ENCODE measurements at places on chromosomes 4 and X. TPM values are rescaled to one million over a fixed set of nuclear protein-coding genes. Genes with fewer than 3 reads are reported as not detected.

GPR78 gene
- polyA plus RNA-seq, result 0.06 TPM

SLC9B1 gene
- 2.4 TPM for polyA plus RNA-seq

DMD gene
- polyA plus RNA-seq, result 46.8 TPM

SPANXD gene
- not detected for polyA plus RNA-seq

VEGFC gene
- polyA plus RNA-seq, result 19.5 TPM

CXCL10 gene
- 0.98 TPM for polyA plus RNA-seq

ATOH1 gene
- polyA plus RNA-seq, result not detected

MTMR8 gene
- 1.2 TPM for polyA plus RNA-seq

PCYT1B gene
- 6.9 TPM for polyA plus RNA-seq

DNA sequence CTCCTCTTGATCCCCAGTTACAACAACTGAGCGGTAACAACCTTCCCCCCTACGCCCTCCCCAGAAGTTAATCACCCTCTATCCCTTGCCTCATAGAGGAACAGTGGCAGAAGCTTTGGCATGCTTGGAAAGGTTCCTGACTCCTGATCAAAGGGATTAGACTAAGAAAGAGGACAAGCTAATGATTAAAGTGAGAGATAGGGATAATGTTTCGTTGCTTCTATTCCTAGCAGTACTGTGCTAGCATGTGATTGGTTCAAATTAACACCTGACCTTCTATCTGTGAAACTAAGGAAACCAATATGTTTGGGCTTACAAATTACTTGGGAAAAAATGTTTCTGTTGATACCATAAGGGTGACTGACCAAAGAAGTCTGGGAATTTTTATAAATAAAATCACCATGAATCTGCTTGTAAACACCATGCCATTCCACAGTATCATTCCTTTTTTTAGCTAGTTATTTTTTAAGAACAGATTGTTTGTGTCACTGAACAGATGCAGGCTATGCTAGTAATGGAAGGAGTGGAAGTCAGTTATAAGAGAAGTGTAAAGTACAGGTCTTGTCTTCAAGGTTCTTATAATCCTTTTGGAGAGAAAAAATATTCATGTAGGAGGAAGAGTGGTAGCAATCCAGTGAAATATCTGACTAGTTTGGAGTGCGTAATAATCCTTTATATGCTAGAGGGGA, 11.3 kb upstream of the ATP1B4 start:
- DNase-seq, result no peak

DNA sequence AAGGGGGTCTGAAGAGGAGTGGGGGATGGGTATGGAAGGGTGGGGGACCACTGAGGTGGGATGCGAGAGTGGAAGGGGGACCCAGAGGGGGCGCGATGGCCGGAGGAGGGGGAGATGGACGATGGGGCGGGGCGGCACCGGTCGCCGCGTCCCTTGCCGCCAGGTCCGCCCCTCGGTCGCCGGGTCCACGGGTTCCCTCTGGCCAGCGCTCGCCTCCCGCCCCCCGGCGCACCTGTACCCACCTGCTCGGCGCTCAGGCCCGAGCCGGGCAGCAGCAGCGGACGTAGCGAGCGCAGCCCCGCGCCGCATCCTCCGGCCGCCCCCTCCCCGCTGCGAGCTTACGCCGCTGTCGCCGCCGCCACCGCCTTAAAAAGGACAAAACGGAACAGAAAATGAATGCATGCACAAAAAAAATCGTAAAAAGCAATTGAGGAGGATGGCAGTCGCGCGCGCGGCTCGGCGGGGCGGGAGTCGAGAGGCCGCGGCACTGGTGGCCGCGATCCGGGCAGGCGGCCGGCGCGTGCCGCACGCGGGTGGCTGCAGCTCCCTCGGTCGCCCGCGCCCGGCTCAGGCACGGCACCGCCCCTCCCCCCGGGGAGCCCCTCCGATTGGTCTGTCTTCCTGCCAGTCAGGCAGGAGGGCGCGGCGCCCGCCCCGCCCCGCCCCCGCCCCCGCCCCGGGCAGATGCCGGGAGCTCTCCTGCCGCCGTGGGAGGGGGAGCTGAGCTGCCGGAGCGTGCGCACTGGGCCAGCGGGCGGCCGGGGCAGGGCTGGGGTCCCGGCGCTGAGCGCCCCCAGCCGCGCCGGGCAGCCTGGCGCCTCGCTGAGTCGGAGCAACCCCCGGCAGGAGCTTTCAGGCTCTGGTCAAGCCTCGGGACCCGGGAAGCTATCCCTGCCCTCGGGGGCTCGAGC, at the start of gene JAKMIP1:
TSS of gene JAKMIP1 (minus strand) at position 539 of the 911 bp plus-strand sequence. CDS start 87,699 bp downstream, outside the sequence.
- DNase-seq, result peak; percentile 58

- no peak for DNase-seq
Observed at GRCh38 chr4:23163647-23164436, 471.1 kb downstream of the GBA3 start.

DNA sequence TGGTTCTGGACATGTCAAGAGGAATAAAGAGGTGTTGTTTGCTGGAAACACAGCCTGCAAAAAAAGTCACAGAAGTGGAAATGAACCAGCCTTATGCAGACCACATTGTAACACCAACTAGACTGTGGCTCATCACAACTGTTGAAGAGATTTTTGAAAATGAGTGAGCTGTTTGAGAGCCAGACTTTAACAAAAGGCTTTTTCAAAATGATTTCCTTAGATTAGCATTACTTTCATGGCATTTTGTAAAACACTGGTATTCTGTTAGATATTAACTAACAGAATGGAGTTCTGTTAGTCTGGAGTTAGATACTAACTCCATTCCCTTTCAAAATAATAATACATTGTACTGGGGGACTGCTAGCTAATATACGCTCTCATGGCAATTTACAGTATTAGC, 60.6 kb upstream of the GABRA2 start:
- DNase-seq, result no peak

GRCh38 chrX:112834031-112834845, 6.4 kb downstream of the AMOT start:
- DNase-seq, result no peak

DNA sequence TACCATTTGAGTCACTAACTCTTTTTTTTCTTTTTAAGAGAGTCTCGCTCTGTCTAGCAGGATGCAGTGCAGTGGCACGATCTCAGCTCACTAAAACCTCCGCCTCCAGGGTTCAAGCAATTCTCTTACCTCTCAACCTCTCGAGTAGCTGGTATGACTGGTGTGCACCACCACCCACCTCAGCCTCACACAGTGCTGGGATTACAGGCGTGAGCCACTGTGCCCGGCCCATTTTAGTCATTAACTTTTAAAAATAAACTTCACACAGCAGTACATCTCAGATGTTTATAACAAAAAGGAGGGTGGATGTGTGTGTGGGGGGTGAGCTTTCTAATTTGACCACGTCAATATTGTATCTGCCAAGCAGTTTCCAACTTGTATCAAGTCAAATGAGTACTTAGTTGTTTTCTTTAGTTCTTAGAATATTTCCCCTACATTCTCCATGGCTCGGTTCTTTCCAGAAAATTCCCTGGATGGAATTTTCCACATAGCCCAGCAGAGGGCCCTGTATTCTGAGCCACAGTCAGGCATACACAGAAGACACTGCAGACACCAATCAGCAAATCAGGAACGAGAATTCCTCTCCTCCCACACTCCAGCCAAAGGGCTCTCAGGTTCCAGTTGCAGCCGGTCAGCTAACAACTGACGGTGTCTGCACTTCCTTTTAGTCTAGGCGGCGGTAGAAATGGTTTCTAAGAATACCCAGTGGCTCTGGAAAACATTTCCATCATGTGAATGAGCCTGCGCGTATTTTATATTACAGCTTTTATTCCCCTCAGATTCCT, 20.1 kb upstream of the ARAF start:
- DNase-seq, result peak; percentile 83

DNA sequence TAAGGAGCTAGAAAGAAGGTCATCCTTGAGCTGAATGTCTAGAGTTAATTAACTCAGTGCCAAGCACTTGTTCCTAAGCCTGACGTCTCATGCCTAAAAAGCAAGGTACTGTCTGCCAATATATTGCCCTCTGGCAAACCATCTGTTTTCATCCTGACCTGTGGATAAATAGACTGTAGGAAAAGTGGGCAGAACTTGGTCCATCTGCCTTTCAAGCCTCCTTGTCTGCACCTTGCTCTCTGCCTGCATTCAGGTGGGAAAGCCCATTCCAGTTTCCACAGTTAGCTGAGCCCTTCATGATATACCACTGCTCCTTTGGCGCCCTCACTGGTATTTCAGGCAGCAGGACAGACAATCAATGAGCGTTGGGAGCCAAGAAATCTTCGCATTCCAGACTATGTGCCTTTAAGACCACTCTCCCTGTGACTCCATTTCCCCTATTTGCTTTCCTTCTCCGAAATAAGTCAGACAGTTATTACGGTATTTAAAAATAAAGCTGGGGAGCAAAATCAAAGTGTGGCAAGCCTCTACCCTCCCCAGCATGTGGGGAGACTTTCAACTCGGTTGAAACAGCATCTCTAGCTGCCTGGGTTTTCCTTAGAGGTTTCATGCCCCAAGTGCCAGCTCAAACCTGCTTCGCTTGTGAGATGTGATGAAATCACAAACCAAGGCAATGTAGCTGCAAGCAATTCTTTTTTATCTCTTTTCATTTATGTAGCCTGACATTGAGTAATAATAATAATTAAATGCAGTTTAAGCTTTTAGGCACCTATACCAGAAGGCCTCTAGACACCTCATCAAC, 2.5 kb upstream of the CCDC149 start:
- DNase-seq, result no peak

DNA sequence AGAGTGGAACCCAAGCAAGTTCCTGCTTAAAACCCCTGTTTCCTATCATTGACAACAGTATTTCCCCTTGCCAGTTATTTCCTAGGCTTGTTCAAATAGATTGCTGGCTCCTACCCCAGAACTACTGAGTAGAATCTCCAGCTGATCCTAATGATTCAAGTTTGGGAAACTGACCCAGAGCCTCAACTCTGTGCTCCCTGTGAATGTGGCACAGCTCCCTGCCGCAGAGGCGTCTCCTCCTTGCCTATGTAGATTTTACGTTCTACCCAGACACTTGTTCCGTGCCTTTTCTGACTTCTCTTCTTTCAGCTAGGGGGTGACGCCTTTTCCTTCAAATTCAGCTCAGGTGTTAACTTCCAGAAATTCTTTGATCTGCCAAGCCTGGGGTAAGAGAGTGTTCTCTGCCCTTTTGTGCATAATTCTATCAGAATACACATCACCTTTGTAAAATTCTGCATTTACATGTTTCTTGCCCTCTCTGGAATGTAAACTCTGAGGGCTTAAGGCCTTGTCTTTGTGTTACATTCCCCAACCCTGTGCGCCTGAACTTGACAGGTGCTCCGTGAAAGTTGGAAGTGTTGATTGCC, 4.4 kb downstream of the LSM6 start:
- DNase-seq, result no peak

GRCh38 chr4:18676526-18676915, 655.0 kb upstream of the LCORL start:
- DNase-seq, result no peak

- DNase-seq, result no peak
Observed at GRCh38 chr4:119000400-119000799, 111.7 kb downstream of the SYNPO2 start.

- no peak for DNase-seq
Observed at GRCh38 chr4:57090079-57090478, 20.1 kb downstream of the IGFBP7 start.

DNA sequence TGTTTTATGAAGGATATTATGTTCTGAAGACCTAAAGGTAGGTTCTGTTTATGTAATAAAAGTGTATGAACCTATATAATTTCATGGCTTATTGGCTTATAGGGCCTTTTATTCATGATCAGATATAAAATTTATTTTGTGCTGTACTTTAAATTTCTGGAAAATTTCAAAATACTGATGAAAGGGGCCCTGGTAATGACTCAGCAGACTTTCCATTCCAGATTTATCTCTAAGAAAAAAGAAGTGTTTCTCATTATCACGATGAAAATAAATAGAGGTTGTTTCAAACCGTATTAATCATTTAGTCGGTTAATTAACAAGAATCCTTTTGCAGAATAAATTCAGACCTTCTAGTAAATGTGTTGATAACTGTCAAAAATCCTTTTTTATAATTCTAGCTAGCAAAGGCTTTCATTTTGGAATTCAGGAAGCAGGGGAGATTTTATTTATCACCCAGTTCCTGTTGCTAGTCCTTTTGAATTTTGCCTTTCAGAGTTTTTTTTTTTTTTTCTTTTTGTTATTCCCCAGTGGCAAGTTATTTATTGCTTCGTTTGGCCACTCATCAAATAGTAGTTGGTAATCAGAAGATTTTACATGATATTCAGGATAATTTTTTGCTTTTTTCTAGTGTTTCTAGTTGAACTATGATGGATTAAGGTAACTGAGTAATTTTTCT, 5.4 kb upstream of the TAPT1 start:
- no peak for DNase-seq

- no peak for DNase-seq
Observed at GRCh38 chr4:69156913-69157312, 57.6 kb downstream of the UGT2B11 start.

GRCh38 chr4:1767061-1767769, 25.9 kb upstream of the FGFR3 start:
- no peak for DNase-seq

GRCh38 chr4:4560136-4560535, 18.3 kb upstream of the STX18 start:
- no peak for DNase-seq

DNA sequence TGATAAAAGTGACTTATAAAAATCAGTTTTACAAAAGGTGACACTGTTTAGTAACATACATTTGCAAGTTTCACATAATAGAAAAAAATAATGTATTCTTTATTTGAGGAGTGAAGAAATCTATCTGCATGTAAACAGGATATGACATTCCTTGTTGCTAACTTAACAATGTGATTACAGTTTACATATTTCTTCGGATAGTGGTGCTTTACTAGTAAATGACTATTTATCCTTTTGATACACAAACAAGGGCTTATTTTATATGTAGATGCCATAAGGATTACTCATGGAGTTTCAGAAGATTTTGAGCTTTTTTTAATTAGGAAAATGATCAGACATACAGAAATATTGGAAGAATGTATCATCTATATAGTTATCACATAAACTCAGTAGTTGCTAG, 126.5 kb downstream of the SLIT2 start:
- no peak for DNase-seq

Measured in right lung (tissue), 10 donors.